ENCODE measurements at places on chromosomes 1 and 21. TPM values are rescaled to one million over a fixed set of nuclear protein-coding genes. Genes with fewer than 3 reads are reported as not detected.

Gene HSD11B1
- polyA plus RNA-seq = 0.27 TPM

DNA sequence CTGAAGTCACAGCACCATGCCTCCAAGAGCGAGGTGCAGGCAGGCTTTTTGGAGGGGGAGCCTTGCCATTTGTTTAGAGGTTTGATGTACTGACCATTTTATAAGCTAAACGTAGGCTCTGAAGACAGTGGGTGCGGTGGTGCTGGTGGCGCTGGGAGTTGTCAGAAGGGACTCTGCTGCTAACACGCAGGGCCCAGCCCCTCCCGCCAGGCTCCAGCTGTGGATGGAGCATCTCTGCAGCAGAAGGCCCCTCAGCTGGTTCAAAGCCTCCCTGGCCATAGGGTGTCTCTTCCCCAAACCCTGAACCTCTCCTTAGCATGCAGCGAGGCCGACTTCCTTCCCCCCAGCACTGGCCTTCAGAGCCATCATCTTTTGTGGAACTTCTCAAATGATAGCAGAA lies 105.3 kb downstream of the AJAP1 start:
- no peak for DNase-seq

DNA sequence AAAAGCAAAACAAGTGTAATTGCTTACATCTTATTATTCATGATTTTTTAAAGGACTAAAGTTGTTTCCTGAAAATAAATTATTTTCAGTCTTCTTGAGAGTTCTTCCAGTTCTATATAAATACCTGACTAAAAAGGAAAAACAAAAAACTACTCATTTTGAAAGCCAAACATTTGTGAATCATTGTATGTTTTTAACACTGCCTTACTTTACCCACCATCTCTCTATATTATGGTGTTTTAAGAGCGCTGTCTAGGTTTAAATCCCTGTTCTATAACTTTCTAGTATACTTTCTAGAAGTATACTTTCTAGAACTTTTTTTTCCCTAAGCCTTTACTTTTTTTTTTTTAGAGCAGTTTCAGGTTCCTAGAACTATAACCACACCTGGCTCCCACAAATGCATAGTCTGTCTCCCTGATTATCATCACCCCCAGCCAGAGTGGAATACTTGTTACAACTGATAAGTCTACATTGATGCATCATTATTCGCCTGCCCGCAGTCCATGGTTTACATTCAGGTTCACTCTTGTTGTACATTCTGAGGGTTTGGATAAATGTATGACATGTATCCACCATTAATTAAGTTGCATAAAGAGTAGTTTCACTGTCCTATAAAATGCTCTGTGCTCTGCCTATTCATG lies 9.8 kb downstream of the RSBN1 start:
- no peak for DNase-seq

DNA sequence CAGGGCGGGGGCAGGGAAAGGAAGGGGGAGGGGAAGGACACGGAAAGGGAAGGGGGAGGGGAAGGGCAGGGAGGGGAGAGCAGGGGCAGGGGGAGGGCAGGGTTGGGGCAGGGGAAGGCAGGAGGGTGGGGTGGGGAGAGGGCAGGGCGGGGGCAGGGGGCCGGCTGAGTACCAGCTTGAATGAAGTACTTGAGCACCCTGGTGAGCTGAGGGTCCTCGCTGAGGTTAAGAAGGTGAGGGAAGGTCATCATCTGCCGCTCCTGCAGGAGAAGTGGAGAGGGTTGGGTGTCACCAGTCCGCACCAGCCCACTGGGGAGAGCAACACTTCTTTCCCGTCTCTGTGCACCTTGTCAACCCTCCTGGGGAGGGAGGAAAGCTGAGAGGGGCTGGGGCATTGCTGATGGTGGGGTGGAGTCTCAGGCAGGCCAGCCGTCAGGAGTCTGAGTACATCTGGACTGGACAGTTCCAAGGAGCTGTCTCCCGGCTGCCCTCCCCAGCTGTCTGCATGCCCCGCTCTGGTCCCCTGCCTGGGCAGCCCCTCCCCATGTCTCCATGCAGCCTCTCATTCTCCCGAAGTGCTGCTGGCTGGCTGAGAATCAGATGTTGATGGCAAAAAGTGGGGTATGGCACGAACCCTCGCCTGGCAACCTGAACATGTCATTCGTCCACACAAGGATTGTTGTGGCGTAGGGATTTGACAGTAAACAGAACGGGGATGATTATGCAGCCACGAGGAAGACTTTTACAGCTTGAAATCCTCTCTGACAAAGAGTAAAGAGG lies 70.0 kb downstream of the SCCPDH start:
- DNase-seq = no peak

GRCh38 chr1:85282424-85282823 lies 6.0 kb upstream of the BCL10 start:
- no peak for DNase-seq

GRCh38 chr1:226586650-226587422 lies 38.3 kb downstream of the STUM start:
- peak; percentile 27 for DNase-seq

- DNase-seq = no peak
These were observed 494 bp downstream of the SF3B4 start for GRCh38 chr1:149927056-149927562.

DNA sequence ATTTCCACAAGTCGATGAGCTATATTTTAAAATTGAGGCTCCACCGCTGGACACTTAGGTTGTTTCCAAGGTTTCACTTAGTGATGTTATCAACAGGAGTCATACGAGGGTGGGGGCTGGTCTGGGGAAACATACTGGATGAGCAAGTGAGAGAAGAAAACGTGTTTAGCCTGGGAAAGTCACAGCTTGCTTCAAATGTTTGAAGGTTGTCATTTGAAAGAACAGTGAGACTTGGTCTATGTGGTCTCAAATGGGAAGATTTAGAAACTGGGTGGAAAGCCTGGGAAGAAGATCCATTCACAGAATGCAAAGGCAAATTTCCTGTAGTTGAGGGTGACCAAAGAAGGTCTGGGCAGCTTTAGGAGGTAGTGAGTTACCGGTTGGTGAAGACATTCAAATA lies 9.9 kb upstream of the DYRK1A start:
- no peak for DNase-seq

DNA sequence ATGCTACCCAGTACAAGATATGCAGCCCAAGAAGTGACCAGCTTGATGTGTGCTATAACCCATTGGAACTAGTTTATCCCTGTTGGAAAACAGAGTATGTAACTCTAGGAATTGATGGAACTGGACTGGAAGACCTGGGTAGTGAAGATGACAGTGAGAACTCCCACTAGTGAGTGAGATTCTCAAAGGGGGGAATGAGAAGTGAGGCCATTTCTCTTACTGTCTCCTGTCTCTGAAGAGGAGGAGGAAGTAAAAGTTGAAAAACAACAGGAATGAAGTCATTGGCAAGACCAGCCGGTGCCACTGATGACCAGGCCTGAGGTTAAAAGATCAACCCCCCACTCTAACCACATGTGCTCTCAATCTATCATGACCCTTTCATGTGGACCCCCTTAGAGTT lies 20.9 kb downstream of the PLA2G2F start:
- no peak for DNase-seq

- DNase-seq = no peak
These were observed 21.6 kb downstream of the KIF21B start for GRCh38 chr1:201001962-201002361.

- no peak for DNase-seq
These were observed 25.7 kb downstream of the LHX4 start for GRCh38 chr1:180255536-180256340.

DNA sequence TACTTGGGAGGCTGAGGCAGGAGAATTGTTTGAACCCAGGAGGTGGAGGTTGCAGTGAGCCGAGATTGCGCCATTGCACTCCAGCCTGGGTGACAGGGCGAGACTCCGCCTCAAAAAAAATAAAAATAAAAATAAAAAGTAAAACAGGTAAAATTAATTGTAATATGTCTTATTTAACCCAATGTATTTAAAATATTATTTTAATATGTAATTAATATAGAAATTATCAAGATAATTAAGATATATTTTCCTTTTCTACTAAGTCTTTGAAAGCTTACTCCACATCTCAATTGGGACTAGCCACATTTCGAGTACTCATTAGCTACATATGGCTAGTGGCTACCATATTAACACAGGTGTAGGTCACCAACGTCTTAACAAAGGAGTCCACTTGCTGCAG lies 61.6 kb upstream of the IPO9 start:
- no peak for DNase-seq

GRCh38 chr1:59565611-59566410 lies 248.9 kb upstream of the HOOK1 start:
- DNase-seq = no peak

All from right renal pelvis (tissue), 4 donors.